ENCODE measurements at places on chromosomes 13 and 19. TPM values are rescaled to one million over a fixed set of nuclear protein-coding genes. Genes with fewer than 3 reads are reported as not detected.

- H3K27me3 ChIP-seq = no peaks in the 10 kb centered on the region
- H3K27ac ChIP-seq = peak overlapping the region; percentile 8
- no peak for DNase-seq
- H3K4me3 ChIP-seq = no peak overlapping the region
- H3K36me3 ChIP-seq = no peaks in the 10 kb centered on the region
Measured at GRCh38 chr13:59337070-59337469, 826.7 kb downstream of the DIAPH3 start.

Gene CACNG7
- 1.4 TPM for polyA plus RNA-seq

DNA sequence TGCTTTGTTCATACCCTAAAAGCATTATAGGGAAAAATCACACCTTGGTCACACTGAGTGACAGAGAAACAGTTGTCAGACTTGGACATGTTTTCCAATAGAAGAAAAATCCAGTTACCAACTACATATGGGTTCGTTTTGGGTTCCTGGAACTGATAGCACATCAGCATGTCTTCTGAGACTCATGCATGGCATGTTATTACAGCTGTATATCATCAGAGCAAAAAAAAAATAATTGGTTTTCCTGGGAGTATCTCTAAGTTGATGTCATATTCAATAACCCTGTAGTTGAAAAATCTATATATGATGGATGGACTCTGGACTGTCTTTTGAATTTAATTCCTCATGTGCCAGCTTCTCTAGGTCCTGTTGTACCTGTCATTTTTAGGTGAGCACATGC lies 211.6 kb downstream of the DNAJC15 start:
- H3K4me3 ChIP-seq = no peak overlapping the region
- H3K4me1 ChIP-seq = no peaks in the 10 kb centered on the region
- no peaks in the 10 kb centered on the region for H3K27me3 ChIP-seq
- H3K27ac ChIP-seq = no peak overlapping the region
- no peaks in the 10 kb centered on the region for H3K36me3 ChIP-seq

- no peaks in the 10 kb centered on the region for H3K4me1 ChIP-seq
- no peaks in the 10 kb centered on the region for H3K27me3 ChIP-seq
- no peak for DNase-seq
- no peak overlapping the region for H3K27ac ChIP-seq
Measured at GRCh38 chr19:29561601-29562000, 35.8 kb downstream of the VSTM2B start.

DNA sequence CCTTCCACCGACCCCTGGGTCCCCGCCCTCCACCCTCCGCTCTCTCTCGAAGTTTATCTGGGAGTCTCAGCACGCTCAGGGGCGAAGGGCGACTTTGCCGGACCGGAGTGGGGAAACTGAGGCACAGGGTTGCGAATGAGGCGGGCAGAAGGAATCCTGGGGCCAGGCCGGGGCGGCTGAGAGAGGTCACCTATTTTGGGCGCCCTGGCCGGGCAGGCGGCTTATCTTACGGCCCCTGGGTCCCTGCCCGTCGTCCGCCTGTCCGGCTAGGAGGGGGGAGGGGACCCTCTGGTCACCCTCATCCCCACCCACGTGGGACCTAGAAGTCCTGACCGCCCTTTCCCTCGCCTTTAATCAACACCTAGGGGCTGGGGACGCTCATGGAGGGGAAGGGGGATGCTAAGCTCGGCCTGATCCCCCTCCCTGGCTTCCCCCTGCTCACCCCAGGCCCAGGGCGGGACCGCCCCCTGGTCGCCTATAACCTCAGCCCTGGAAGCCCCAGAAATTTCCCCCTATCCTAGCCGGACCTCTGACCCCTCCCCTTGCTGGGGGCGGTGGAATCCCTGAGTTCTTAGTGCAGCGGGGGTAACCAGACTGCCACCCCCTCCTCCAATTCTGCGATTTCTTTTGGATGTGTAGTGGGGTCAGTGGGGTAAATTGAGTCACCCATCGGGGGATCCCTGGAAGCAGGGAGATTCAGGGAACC lies 556 bp downstream of the TRIP10 start:
- H3K4me3 ChIP-seq = peak overlapping the region; percentile 90
- no peaks in the 10 kb centered on the region for H3K27me3 ChIP-seq
- H3K4me1 ChIP-seq = peaks cover 30% of the 10 kb centered on the region

DNA sequence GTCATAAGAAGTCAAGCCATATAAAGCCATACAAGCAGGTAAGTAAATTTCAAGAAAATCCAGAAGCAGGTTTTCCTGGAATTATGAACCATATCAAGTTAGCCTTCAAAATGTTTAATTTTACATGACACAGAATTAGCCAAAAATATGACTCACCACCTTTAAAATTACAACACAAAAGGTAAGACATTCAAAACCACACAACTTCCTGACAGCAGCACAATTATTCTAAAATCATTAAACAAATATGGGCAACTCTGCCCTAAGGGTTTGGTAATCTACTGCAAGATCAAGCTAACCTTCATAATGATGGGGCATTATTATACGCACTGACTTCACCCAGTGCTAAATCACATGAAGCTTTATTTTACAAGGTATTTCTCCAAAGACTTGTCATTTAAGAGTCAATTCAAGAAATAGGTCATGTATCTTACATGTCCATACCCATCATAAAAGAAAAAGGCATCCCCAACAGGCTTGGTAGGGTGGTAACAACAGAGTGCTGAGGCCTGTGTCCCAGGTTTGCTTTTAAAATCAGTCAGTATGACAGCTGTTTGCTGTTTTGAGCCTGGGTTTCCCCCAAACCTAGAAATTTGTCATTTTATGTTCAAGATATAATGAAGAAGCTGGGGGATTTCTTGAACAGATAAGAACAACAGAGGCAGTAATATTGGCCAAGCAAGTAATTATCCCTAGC lies 15.2 kb downstream of the RCBTB1 start:
- H3K27me3 ChIP-seq = no peaks in the 10 kb centered on the region
- H3K4me3 ChIP-seq = no peak overlapping the region
- DNase-seq = no peak
- H3K36me3 ChIP-seq = peaks cover 6% of the 10 kb centered on the region

DNA sequence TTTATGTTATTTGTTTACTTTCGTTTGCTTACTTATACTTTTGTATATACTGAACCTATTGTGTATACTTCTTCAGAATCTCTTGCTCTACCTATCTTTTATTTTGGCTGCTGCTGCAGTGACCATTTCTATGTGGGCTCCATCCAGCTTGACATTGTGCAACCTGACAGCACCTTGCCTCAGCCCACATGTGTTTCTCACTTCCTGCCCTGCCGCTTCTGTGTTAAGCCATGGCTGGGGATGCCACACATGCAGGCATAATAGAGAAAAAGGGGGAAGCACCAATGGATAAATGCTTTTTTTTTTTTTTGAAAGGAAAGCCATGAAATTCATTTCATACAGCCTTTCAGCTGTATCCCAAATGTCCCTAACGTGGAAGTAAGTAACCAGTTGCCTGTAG lies 147.6 kb downstream of the RBM26 start:
- H3K36me3 ChIP-seq = no peaks in the 10 kb centered on the region
- no peak for DNase-seq

GRCh38 chr19:2360833-2361232 lies 768 bp downstream of the TMPRSS9 start:
- H3K27me3 ChIP-seq = peaks cover 34% of the 10 kb centered on the region
- no peaks in the 10 kb centered on the region for H3K36me3 ChIP-seq
- H3K4me1 ChIP-seq = no peaks in the 10 kb centered on the region
- DNase-seq = no peak
- no peak overlapping the region for H3K4me3 ChIP-seq

DNA sequence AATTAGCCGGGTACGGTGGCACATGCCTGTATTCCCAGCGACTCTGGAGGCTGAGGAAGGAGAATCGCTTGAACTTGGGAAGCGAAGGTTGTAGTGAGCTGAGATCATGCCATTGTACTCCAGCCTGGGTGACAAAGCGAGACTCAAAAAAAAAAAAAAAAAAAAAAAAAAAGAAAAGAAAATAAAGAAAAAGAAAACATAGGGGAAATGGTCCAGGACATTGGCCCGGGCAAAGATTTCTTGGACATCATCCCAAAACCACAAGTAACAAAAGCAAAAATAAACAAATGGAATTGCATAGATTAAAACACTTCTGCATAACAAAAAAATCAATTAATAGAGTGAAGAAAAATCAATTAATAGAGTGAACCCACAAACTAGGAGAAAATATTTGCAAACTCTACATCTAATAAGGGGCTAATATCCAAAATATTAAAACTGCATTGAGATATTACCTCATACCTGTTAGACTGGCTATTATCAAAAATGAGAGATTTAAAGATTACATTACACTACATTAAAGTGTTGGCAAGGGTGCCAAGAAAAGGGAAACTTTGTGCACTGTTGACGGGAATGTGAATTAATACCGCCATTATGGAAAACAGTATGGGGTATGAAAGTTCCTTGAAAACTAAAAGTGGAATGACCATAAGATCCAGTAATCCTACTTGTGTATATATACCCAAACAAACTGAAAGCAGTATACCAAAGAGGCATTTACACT lies 18.5 kb upstream of the ABCC4 start:
- DNase-seq = no peak
- no peak overlapping the region for H3K4me3 ChIP-seq
- no peaks in the 10 kb centered on the region for H3K27me3 ChIP-seq
- no peak overlapping the region for H3K27ac ChIP-seq

- H3K27me3 ChIP-seq = peaks cover 33% of the 10 kb centered on the region
- no peak overlapping the region for H3K27ac ChIP-seq
- no peaks in the 10 kb centered on the region for H3K4me1 ChIP-seq
- no peaks in the 10 kb centered on the region for H3K36me3 ChIP-seq
- no peak for DNase-seq
- H3K4me3 ChIP-seq = no peak overlapping the region
Measured at GRCh38 chr19:55431183-55431582, 11.9 kb downstream of the SHISA7 start.

DNA sequence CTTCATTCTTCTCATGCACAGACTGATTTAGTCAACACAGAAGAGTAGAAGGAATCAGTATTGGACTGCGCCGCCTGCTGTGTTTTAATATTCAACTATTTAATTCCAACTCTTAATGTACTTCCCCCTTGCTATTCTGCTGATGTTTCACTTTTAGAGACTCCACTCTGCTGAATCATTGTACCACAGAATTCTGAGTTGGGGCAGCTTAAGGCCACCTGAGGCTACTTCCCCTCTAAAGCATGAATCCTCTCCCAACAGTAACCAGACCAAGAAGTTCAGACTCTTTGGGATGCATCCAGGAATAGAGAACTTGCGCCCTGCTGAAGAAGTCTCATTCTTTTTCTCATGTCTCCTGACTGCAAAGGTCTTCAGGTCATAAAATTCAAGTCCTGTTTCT lies 708.8 kb downstream of the UQCRFS1 start:
- no peaks in the 10 kb centered on the region for H3K36me3 ChIP-seq
- no peaks in the 10 kb centered on the region for H3K4me1 ChIP-seq
- no peaks in the 10 kb centered on the region for H3K27me3 ChIP-seq
- no peak for DNase-seq
- no peak overlapping the region for H3K4me3 ChIP-seq

GRCh38 chr19:45773384-45773783 lies 4.3 kb upstream of the SIX5 start:
- H3K36me3 ChIP-seq = peaks cover 25% of the 10 kb centered on the region
- no peak overlapping the region for H3K4me3 ChIP-seq
- H3K27ac ChIP-seq = no peak overlapping the region

- no peaks in the 10 kb centered on the region for H3K36me3 ChIP-seq
- no peaks in the 10 kb centered on the region for H3K4me1 ChIP-seq
- peaks cover 20% of the 10 kb centered on the region for H3K27me3 ChIP-seq
Measured at GRCh38 chr13:110001670-110002275, 215.4 kb upstream of the IRS2 start.

Gene ELL
- 9.6 TPM for polyA plus RNA-seq

DNA sequence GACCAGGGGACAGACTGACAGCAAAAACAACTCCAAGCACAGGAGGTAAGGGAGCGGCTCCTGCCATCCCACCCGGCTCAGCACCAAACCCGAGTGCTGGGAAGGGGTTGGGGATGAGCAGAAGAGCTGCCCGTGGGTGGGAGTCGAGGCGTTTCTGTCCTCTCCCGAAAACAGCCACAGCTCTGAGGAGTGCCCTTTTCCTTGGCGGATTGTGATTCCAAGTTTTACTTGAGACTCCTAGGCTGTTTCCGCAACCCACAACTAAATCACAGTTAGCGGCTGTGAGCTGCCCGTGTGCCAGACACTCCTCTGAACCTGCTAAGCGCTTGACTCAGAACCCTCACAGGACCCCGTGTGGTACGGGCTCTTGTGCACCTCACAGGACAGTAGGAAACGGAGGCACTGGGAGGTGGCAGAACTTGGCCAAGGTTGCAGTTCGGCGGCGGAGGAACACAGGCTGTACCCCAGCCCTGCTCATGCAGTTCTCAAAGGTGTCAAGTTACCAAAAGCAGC lies 21.4 kb downstream of the CFAP97D2 start:
- H3K4me1 ChIP-seq = no peaks in the 10 kb centered on the region
- H3K36me3 ChIP-seq = no peaks in the 10 kb centered on the region
- H3K27me3 ChIP-seq = peaks cover 20% of the 10 kb centered on the region
- no peak overlapping the region for H3K4me3 ChIP-seq
- no peak for DNase-seq

DNA sequence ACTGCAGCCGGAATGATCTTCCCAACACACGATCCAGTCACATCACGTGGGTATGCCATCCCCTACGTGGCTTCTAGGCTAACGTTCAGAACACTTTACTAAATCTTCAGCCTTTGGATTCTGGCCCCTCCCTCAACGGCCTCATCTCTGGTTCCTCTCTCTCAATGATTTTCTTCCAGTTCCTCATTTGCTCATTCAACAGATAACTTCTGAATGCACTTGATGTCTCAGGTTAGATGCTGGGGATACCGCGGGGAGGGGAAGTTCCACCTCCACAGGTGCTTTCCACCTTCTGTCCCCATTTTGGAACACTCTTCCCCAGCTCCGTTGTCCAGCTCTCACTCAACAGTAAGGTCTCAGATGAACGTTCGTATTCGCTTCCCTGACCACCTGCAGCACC lies 66.1 kb downstream of the ATP7B start:
- H3K4me3 ChIP-seq = no peak overlapping the region
- H3K4me1 ChIP-seq = no peaks in the 10 kb centered on the region
- H3K27me3 ChIP-seq = no peaks in the 10 kb centered on the region
- H3K36me3 ChIP-seq = peaks cover 57% of the 10 kb centered on the region

DNA sequence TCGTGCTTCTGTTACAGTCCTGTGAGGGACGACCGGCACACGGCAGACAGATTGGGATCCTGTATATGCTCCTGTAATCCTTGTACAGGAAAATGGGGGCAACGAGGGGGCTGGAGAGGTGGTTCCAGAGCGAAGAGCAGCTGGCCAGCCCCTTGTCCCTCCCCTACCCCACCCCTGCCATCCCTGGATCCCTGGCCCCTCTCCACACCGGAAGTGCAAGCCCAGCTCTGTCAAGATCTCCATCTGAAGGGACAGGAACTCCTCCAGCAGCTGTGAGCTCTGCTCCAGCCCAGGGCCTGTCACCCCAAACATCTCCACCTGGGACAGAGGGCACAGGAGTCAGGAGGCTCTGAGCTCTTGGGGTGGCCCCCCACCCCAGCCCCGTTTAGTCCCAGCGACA lies 5.5 kb upstream of the CCER2 start:
- DNase-seq = no peak
- H3K4me1 ChIP-seq = peaks cover 8% of the 10 kb centered on the region
- peaks cover under 1% of the 10 kb centered on the region for H3K27me3 ChIP-seq
- H3K36me3 ChIP-seq = peaks cover 26% of the 10 kb centered on the region
